ENCODE measurements at places on chromosomes 2 and 18.
A peak's percentile ranks its signal among the peaks of the same experiment; 100 is the strongest.

GRCh38 chr2:147149575-147150240, 695.1 kb upstream of the ACVR2A start:
- no peak for DNase-seq

DNA sequence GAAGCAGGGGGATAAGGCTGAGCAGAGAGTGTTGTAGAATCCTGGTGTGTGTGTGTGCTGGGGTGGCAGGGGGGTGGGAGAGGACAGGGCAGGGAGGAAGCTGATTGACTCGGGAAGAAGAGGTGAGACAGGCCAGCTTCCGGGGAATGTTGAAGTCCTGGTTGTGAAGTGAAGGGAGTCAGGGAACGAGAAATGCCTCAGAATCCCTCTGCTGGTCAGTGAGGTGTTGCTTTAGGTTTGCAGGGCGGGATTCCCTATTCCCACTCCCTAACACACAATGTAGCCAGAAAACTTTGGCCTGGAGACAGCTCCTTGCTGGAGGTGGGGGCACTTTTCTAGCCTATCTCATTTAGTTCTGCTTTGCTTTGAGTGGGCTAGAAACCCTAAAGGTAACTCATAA, 265.1 kb downstream of the HAUS1 start:
- no peak for DNase-seq

DNA sequence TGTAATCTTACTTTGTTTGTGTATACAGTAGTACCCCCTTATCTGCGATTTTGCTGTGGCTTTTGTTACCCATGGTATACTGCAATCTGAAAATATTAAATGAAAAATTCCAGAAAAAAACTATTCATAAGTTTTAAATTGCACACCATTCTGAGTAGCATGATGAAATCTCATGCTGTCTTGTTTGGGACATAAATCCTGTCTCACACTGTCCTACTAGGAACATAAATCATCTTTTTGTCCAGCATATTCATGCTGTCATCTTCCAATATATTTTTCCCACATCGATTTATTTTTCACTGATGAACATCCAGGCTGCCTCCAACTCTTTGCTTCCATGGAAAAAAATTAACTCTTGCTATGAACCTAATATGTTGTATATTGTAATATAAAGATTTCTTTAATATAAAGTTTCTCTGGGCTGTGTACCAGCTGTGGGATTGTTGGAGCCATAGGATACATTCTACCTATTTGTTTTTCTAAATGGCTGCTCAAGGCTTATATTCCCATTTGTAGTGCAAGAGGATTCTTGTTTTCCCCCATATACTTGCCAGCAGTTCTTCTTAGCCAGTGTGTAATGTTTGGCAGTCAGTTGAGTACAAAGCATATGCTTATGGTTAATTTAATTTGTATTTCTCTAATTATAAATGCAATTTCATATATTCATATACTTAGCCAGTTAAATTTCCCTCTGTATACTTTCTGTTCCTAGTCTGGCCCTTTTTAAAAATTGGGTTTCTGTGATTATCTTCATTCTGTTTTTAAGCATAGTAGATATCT, 114.3 kb upstream of the MYO3B start:
- no peak for DNase-seq

DNA sequence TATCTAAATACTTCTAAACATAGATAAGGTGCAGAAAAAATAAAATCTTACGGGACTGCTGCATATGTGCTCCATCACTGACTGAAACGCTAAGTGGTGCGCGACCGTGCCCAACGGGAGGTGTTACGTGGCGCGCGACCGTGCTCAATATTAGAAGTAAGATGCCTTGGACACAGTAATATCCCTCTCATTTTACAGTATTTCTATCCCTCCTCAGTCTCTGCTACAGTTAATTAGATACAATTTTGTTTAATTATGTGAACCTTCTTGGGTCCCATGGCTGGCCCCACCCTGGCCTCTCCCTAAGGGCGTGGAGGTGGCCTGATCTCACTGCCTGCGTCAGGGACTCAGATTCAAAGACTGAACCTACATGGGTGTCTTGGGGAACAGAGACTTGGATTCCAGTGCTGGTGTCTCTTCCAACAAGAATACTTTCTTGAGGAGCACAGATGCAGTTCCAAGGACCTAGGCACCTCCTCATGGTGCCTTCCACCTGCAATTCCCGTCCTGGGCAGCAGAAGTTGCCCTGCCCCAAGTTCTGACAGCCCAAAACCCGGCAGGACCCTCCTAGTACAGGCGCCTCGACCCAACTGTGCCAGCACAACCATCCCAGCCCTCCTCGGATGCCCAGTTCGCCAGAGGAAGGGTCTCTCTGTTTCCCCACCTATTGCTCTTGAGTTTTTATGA, 59.2 kb downstream of the PARD6G start:
- no peak for DNase-seq

- DNase-seq = no peak
Measured at GRCh38 chr18:74234326-74235171, 57.2 kb downstream of the CYB5A start.

- DNase-seq = no peak
Measured at GRCh38 chr2:5674026-5674340, 18.2 kb upstream of the SOX11 start.

DNA sequence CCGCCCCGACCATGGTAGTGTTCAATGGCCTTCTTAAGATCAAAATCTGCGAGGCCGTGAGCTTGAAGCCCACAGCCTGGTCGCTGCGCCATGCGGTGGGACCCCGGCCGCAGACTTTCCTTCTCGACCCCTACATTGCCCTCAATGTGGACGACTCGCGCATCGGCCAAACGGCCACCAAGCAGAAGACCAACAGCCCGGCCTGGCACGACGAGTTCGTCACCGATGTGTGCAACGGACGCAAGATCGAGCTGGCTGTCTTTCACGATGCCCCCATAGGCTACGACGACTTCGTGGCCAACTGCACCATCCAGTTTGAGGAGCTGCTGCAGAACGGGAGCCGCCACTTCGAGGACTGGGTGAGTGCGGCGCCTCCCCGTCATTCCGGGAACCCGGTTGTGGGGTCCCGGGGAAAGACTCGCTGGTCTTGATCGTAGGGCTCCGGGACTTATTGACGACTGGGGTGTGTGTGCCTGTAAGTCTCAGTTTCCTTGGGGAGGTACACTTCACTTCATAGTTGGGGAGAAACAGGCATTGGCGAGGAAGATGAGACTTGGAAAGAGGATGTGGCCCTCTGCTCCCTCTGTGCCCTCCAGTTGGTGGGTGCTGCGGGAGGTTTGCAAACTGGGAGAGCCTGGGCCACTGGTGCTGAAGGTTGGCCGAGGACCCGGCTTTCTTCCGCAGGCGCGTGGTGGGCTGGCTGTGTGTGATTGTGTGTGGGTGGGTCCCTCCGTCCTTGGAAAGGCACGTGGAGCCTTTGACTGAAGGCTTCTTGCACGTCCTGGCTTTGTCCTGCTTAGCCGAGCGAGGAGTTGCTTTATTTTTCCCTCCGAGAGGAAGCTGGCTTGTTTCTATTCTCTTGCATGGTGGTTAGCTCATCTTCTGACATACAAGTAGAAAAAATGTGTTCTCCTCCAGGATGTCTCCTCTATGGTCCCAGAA, 886 bp downstream of the PRKCE start:
- DNase-seq = no peak

- DNase-seq = no peak
Measured at GRCh38 chr2:197109326-197109725, 182.8 kb upstream of the PGAP1 start.

DNA sequence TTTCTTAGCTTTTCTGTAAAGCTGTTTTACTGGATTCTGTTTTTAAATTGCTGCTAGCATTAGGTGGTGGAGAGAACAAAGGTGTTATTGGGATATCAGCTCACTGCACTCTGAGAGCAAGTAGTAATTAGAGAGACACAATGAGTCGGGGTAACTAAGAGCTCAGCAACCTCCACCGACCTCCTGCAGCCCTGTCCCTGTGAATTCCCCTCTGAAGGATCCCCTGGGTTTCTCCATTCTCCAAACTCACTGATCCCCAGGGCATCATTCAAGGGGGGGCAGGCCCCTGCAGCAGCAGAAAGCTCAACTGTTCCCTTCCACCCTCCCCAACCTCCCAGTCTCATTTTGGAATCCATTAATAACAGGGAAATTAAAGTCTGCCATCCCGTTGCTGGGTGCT, 73.0 kb downstream of the MTCL1 start:
- DNase-seq = no peak

DNA sequence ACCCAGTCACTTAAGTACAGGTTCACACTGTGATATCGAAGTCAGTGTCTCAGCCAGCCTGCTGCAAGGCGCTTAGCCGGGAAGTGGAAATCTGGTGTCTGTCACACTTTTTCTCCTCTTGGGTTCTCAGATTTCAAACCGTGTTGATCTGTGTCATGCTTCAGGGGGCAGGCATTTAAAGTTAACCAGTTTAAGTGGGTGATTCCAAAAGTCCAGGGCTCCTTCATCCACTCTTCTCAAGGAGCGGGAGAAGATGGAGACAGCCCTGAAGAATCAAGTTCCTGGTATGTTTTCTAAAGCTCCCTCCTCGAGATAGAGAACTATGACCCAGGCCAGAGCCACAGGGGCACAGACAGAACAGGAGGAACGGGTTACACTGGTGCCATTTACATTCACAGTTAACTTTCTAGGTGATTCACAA, 331.7 kb downstream of the GBX2 start:
- DNase-seq = no peak

GRCh38 chr2:105919191-105919811, 174.6 kb downstream of the NCK2 start:
- peak; percentile 47 for DNase-seq

- no peak for DNase-seq
Measured at GRCh38 chr2:127313406-127313805, 19.5 kb upstream of the ERCC3 start.

DNA sequence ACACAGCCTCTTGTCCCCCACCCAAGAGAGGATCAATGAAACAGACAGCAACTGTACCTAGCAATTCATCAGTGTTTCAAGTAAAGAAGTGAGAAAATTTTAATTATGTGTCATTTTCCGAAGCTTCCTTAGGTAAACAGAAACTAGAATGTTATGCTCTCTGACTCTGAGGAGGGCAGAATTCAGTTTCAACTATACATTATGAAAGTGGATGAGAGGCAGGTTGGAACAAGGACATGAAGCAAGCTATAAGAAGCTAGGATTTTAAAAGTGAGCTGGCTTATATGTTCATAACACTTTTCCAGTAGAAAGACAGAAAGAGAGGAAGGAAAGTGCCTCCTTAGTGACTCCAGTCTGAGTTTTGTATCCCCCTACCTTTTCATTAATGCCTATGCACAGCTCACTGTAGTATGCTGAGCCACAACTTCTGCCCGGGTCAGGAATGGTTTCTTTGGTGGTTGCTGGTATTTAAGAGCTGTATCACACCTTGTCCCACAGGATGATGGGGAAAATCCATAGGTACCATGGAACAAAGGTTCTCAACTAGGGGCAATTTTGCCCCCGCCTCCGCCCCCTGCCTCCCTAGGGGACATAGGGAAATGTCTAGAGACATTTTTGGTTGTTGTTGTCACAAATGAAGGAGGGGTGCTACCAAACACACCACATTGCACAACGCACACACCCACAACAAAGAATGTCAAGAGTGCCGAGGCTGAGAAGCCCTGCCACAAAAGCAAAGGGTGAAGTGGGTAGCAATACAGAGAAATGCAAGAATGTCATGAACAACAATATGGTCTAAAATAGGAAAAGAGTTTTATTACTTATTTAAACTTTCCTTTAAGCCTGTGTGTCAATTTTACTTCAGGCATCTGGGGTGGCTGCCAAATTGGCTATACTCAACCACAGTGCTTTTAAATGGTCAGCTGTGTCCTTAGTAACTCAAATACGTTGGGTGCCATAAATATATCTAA, 161.0 kb upstream of the ZFP36L2 start:
- no peak for DNase-seq

GRCh38 chr2:70655786-70656185, 102.2 kb upstream of the TGFA start:
- no peak for DNase-seq

- DNase-seq = no peak
Measured at GRCh38 chr2:161417438-161418274, 1.6 kb downstream of the TBR1 start.

DNA sequence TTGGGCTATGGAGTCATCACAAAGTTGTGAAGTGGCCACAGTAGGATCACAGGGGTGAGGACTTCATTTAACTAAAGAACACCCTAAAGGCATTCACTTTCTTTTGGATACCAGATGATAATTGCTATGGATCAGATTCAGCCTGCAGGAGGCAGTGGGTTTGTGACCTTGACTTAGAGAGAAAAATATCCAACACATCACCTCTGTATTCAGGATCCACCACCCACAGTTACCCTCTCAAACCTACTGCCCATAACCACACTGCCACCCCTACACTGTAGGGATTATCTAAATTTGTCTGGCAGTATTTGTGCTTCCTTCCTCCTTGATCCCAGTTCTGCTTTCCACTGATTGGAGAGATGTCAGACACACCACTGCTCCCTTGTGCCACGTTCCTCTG, 269.4 kb downstream of the MYCN start:
- no peak for DNase-seq

DNA sequence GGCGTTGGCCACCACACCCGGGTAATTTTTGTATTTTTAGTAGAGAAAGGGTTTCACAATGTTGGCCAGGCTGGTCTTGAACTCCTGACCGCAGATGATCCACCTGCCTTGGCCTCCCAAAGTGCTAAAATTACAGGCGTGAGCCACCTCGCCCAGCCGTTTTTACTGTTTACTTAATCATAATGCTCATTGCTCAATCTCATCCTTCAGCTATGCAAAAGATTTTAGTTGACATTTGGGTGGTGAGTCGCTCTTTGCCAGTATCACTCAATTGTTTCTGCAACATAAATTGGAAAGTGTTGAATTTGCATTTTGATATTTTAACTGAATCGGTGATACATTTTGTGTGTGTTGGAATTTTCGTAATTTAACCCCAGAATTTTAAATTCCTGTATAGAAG, 7.8 kb upstream of the ZNF532 start:
- no peak for DNase-seq

- no peak for DNase-seq
Measured at GRCh38 chr2:183495589-183496267, 371.5 kb downstream of the NUP35 start.

- no peak for DNase-seq
Measured at GRCh38 chr2:99953750-99954149, 188.6 kb downstream of the AFF3 start.

- no peak for DNase-seq
Measured at GRCh38 chr2:8138525-8138922, 543.3 kb upstream of the ID2 start.

GRCh38 chr2:235727174-235727573, 233.3 kb downstream of the AGAP1 start:
- DNase-seq = no peak

DNA sequence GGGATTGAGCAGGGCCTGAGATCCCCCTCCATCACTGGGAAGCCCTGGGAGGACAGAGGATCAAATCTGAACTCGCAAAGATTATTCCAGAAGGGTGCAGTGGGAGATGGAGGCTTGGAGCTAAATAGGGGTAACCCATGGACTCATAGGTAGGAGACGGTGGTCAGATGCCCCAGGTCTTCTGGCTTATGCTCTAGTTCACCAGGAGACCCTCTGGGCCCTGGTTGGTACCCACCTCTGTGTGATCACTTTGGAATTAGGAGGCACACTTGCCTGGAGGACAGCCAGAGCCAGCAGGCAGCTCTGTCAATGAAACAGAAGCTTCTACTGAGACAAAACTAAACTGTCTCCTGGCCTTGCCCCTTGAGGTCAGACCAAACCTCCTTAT, 110.6 kb downstream of the TGFA start:
- DNase-seq = no peak

All from SHP77 treated with DMSO at 0.1 percent for 48 hours (cell line).